ENCODE measurements at places on chromosomes 2 and 18.

GRCh38 chr2:75527676-75528075, 33.1 kb downstream of the EVA1A start:
- no peak for DNase-seq

GRCh38 chr2:20986024-20986939, 57.6 kb downstream of the APOB start:
- no peak for DNase-seq

DNA sequence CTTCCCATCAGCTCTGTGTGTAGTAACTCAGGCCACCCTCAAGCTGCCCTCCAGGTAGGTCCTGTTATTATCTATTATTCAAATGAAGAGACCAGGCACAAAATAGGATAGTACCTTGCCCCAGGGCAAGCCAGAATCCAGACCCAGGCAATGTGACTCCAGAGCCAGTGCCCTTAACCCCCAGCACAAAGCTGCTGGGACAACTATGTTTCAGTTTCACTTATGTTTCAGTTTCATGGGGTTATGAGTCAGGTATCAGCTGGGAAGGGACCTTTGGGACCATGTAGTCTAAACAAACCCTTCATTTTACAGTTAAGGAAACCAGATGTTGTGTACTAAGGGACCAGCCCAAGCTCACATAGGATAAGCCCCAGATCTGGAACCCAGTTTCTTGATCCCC, 10.0 kb downstream of the HK2 start:
- DNase-seq = no peak

DNA sequence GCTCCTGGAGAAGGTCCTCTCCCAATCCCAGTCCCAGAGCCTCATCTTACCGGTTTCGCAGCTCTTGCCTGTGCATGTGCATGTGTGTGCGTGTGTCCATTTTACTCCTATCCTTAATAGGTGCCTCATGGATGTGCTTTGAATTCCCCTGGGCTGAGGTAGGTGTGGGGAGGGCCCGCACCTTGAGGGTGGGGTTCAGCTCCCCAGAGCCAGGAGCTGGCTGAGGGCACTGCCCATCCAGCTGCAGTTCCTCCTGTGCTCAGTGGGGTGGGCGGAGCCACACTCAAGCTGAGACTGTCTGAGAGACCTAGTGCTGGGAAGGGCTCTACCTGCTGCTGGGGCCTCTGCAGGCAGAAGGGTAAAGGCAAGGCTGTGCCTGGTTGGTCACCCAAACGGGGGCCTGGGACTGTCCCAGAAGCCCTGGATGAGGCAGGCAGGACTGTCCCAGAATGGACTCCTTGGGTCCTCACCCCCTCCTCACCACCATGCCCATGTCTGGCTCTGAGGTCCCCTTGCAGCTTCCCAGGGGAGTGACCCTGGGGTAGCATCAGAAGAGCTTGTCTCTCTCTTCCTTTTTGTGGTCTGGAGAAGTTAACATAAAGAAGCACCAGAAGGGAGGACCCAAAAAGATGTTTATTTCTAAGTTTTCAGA, 8.9 kb downstream of the GDF7 start:
- DNase-seq = peak; percentile 72

- no peak for DNase-seq
Observed at GRCh38 chr2:1373830-1374229, 39.4 kb upstream of the TPO start.

DNA sequence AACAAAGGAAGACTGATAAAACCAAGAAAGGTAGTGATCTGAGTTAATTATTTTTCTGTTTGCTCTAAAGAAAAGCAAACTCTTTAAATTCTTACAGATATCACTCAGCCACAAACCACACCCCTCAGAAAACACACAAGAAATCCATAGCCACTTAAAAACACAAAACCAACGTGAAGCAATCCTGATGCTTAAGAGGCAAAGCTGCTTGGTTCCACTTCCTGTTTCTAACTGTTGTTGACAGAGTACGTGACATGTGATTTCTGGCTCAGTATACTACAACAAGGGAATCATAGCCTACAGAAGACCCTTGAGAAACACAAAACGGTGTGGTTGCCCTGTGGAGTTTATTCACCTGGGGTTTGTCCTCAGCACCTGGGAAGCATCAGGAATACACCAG, 240.9 kb upstream of the APCDD1 start:
- DNase-seq = no peak

DNA sequence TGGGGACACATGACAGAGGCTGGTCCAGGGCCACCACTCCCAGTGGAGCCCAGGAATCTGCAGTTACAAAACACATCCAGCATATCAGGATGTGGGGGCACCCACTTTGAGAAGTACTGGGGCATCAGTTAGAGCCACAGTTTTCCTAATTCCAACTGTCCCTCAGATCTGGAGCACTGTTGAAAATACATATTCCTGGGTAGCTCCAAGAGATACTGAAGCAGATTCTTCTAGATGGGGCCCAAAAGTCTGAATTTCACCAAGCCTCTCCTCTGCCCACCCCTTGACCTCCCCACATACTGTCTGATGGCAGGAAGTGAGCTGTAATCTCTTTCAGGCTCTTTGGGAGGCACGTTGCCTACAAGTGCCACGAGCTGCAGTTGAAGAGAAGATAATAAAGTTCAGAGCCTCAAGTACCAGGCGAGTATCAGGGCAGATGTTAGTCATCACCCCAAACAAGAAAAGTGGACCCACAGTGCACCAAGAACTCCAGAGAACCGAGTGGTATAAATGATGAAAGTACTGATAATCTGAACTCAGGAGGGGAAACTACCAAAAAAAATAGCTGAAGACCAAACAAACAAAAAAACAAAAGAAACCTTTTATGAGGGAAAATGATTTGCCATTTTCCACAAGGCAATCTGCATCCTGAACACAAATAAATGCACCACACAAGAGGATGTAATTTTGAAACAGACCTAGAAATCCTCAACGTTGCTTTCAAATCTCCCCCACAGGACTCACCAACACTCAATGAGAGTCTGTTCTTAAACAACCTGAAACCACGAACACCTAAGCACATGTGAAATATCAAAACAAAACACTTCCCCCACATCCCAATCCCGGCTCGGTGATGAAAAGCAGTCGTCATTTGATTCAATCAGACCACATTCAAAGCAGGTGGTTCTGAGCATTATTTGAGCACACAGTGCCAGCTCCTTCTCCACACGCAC, 98.7 kb downstream of the TCF4 start:
- peak; percentile 46 for DNase-seq

GRCh38 chr2:157696036-157696435, 67.4 kb upstream of the ACVR1C start:
- DNase-seq = no peak

GRCh38 chr2:179024445-179024844, 25.5 kb downstream of the CCDC141 start:
- no peak for DNase-seq

GRCh38 chr2:68371138-68371537, 6.1 kb downstream of the PLEK start:
- no peak for DNase-seq

- no peak for DNase-seq
Observed at GRCh38 chr2:76323381-76323780, 612.7 kb upstream of the GCFC2 start.

DNA sequence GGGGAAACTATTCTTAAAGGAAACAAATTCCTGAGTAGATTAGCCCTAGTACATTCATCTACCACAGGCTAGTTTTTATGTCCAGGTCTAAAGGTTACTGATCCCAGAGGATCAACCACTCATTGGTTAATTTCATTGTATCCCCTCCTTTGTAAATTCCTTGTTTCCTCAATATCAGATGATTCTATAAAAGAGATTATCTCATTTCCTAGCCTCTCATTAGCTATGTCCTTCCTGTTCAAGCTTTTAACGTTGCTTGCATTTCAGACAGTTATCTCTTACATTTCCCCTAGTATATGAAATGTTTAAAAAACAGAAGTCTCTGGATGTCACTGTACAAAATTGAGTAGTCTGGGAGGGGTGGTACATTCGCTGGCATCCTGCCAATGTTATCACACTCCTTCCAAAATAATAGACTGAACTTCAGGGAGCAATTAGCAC, 24.2 kb upstream of the ARMC9 start:
- no peak for DNase-seq

DNA sequence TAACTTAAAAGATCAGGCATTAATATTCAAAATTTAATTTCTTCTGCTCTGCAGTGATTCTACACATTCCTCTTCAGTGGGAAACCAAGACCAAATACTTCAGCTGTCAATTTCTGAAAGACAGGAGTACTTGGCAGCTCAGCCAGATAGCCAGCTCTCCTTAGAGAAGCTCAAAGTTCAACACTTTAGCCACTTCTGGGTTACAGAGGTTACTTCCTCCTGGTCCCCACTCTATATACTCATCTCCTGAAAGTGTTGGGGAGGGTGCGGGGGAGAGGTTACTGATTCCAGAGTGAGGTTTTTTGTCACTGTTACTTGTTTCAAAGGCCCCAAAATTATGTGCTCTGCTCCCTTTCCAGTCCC, 4.1 kb downstream of the CYTIP start:
- DNase-seq = no peak

DNA sequence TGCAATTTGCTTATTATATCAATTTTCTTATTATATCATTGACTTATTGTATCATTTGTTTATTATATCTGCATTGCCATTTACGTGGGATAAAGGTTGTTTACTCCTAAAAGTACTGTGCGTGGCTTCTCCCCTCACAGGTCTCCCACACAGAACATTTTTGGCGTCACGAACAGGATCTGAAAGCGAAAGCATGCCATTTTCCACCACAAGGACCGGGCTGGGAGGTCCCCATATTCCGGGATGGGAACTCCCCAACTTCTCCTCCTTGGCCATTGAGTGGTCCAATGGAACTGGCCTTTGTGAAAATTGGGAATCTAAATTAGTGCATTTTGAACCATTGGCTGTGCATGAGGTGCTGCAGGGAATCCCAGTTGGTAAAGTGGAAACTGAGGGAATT, 4.8 kb upstream of the DSG2 start:
- DNase-seq = no peak

GRCh38 chr18:31736630-31737029, 24.1 kb downstream of the SLC25A52 start:
- no peak for DNase-seq

DNA sequence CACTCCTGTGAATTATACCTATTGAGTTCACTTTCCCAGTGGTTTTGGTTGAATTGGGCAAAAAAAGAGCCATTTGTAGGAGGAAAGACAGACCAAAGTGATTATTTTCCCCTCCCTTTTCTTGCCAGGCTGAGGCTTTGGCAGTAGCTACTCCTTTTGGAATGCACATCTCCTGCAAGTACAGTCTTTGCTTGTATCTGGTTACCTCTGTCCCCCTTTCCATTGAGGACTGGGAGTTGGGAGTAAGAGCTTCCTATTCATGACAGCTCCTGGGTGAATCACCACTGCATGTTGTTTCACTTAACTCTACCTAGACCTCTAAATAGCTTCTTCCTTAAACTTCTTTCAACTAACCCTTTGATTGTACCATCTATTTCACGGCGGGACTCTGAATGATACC, 695.3 kb upstream of the ZNF804A start:
- DNase-seq = no peak

DNA sequence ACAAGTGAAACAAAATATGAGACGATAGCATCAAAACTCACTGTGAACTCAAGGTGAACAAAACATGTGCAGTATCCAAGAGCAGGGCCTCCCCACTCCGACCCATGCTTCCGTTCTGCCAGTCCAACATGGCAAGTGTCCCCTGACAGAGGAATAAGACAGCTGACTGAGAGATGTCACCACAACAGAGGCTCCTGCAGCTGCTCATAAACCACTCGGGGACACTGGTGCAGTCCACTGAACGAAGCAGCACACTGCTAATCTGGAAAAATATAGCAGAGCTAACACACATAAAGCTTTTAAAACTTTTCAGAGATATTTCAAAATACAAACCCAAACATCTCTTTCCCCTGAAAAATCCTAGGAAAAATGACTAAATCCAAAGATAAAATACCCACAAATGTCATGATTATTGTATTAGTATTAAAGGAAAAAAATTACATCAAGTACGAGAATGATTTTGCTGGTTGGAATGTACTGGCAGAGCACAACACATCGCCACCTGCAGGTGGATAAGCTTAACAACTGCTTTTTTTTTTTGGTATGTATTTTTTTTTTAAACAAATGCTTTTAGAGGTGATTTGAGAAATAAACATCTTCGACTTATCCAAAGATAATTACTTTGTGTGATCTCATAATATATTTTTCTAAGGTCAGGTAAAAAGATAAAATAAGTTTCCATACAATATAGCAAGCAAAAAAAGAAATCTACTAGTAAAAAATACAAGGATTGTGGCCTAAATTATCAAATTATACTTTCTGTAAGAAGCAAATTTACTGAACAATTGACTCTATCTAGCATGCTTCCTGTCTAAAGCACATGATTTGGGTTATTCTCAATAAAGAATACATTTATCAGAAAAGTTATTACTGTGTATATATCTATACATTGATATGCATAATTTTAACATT, 18.6 kb downstream of the THADA start:
- no peak for DNase-seq

GRCh38 chr18:23502516-23503037, 734 bp upstream of the RMC1 start:
- DNase-seq = no peak

- no peak for DNase-seq
Observed at GRCh38 chr2:162245781-162246180, 2.5 kb upstream of the FAP start.

GRCh38 chr2:205802065-205802464, 119.8 kb downstream of the NRP2 start:
- DNase-seq = no peak

DNA sequence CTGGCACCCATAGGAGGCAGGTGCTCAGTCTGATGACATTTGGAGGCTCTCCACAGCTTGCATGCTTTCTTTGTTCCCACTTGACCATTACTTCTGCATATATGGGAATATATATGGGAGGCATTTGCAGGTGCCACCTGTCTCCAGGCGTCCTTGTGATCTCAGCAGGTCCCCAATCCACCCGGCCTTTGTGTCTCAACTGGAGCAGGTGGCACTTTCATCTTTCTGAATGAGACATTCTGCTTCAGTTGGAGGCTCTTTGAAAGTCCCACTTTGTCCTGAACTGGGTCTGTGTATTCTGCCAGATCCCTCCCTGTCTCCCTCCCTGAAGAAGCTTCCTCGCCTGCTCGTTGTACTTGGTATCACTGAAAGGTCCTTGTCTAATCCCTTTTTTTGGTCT, 318.1 kb upstream of the EPAS1 start:
- DNase-seq = no peak

GRCh38 chr2:239805414-239805813, 219.7 kb downstream of the NDUFA10 start:
- no peak for DNase-seq

DNA sequence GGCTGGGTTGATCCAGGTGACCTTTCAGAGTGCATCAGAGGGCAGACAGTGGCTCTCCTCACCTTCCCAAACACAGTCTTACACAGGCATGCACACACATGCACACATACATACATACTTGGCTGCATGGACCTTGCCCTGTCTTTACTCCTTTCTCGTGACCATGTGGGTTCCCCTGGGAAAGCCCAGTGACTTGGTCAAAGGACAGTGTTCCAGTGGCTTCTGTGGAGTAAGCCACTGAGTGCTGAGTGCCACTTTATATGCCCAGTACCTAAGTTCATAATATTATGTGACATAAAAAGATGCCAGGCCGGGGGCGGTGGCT, 249.4 kb downstream of the MYCN start:
- DNase-seq = no peak
